GM13977 (cell line): ENCODE measurements at places on chromosomes 2 and 18.

- no peak for DNase-seq
Observed at GRCh38 chr18:75076286-75076685, 132.7 kb downstream of the PTGR3 start.

DNA sequence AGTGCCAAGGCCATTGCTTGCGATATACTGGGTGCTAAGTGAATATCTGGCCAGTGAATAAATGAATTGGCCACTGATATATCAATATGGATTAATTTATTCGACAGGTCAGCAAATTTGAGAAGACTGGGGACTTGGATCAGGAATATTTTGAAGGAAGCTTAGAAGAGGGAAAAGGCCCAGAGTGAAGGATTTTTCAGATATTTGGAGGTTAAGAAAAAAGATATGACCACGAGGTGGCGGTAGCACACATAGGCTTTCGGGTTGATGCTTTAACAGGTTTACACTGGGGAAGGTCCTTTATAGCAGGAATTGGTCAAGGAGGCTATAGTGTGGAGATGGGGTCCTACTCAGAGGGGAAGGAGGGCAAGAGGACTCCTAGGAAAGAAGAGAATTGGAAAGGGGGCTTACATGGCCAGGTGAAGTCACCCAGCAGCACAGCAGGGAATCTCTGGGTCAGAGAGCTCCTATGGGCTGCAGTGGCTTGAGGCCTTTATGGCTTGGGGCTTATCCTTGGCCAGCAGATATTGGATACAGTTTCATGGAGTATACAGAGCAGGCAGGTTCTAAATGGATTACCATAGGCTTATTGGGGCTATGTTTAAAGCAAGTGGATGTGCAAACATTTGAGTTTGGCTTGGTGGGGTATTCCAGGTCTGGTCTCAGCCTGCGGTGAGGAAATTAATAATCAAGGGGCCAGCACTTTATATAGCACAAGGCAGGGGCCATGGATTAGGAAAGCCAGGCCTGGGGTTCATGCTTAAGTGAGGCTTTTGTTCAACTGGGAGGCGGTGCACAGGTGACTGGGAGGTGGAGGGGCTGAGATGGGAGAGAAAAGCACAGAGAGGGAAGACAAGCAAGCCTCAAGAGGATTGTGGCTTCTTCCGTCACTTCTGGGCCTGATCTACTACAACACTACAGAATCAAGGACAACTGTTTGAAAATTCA is 9.7 kb downstream of the IL1RN start:
- DNase-seq, result peak; percentile 53

DNA sequence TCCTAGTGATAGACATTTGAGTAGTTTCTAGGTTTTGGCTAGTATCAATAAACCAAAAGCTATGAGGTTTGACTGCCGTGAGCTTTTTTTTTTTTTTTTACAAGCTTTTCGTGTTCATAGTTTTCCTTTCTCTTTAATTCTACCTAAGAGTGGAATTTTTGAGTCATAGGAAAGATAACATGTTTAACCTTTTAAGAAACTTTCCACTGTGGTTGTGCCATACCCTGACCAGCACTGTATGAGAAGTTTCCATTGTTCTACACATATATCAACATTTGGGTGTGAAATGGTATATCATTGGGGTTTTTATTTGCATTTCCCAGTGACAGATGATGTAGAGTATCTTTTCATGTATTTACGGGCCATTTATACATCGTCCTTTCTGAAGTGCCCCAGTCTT is 31.7 kb downstream of the UBE2F start:
- DNase-seq, result peak; percentile 36

GRCh38 chr18:623761-624620 is 27.2 kb downstream of the CLUL1 start:
- DNase-seq, result peak; percentile 46

- no peak for DNase-seq
Observed at GRCh38 chr2:226611944-226612318, 187.7 kb downstream of the IRS1 start.

DNA sequence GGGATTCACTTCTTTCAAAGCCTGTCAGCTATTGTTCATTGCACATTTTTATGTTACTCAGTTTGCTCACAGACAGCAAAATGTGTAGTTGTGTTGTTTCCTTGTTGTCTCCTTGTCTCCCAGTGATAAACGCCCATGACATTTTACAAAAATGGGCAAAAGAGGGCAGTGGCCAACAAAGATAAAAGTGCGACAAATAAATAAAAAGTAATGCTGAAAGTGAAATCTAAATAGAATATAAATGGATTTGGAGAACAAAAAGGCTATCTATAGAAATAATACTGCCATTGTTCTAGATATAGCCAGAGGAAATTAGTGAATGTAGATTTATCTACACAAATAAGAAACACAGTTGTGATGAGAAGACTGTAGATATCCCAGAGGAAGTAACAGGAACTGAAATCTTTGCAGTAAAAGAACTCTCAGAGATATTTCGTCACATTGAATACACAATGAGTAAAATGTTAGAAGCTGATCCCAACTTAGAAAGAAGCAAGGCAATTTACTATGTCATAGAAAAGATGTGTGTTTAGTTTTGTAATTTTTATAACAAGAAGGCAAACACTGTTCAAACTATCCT is 1186.2 kb upstream of the FAM98A start:
- no peak for DNase-seq

DNA sequence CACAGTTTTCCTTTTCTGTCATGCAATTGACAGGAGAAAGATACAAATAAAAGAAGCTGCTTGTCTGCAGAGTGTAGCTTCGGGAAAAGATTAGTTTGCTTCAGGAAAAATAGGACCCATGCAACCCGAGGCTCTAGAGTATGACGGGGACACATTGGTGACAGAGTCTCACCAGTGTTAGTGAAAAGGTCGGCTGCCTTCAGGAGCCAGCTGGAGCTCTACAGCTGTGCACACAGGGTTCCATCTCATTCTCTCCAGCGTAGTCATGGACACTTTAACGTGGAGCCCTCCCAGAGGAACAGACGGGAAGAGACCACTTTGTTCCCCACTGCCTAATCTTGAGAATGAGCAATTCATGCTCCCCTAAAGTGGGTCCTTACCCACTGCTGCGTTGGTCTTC is 42.9 kb downstream of the FECH start:
- DNase-seq, result no peak

GRCh38 chr2:69490486-69490885 is 53.3 kb upstream of the NFU1 start:
- DNase-seq, result no peak

DNA sequence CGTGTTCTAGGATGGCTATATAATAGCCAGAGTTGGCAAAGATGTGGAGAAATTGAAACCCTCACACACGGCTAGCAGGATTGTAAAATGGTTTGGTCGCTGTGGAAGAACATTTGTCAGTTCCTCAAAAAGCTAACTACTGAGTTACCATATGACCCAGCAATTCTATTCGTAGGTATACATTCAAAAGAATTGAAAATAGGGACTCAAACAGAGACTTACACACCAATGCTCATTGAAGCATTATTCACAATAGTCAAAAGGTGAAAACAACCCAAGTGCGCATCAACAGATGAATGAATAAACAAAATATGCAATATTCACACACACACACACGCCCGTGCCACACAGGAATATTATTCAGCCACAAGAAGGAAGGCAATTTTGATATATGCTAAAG is 98.7 kb downstream of the PLA2R1 start:
- DNase-seq, result peak; percentile 13

DNA sequence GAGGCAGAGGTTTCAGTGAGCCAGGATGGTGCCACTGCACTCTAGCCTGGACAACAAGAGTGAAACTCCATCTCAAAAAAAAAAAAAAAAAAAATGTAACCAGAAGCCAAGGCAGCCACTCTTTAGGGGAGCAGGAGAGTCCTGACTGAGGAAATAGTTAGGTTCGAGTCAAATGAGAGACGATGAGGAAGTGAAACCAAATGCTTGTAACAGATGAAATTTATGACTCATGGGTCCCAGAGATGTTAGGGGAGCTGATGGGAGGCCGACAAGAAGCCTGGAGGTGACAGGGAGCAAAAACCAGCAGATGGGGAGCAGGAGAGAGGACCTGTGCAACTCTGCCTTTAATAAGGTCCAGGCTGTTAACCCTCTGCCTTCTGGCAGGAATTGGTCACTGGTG is 756.1 kb upstream of the DDX18 start:
- DNase-seq, result no peak
